ENCODE measurements at places on chromosomes 3 and 15.
A peak's percentile ranks its signal among the peaks of the same experiment; 100 is the strongest.

DNA sequence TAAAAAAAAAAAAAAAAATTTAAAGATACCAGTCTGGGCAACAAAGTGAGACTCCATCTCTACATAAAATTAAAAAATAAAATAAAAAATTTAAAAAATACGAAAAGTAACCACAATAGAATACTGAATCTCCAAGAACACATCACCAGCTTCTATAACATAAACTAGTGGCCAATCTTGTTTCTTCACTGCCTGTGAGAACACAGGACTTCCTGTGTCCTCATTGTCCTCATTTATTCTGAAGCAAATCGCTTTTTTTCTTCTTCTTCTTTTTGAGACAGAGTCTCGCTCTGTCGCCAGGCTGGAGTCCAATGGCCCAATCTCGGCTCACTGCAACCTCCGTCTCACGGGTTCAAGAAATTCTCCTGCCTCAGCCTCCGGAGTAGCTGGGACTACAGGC, 28.6 kb upstream of the RAB7A start:
- peak; percentile 13 for DNase-seq

DNA sequence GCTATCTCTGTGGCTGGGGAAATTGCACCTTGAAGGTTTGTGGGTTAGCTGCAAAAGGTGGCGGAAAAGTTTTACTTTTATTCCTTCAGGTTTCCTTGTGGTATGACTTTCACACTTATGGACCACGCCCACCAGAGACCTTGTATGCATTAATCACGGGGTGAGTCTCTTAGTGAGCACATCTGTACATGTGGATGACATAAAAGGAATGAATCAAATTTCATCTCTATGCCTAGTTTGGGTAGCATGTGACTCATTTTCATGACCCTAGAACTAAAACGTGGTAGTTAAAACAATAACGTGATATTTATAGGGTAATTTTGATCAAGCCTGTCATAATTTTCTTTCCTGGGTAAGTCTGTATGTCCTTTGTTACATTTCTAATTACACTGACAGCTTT, 141.7 kb downstream of the PDCD6IP start:
- DNase-seq = peak; percentile 31

- peak; percentile 66 for DNase-seq
Observed at GRCh38 chr3:161273589-161274218, 52.6 kb downstream of the NMD3 start.

DNA sequence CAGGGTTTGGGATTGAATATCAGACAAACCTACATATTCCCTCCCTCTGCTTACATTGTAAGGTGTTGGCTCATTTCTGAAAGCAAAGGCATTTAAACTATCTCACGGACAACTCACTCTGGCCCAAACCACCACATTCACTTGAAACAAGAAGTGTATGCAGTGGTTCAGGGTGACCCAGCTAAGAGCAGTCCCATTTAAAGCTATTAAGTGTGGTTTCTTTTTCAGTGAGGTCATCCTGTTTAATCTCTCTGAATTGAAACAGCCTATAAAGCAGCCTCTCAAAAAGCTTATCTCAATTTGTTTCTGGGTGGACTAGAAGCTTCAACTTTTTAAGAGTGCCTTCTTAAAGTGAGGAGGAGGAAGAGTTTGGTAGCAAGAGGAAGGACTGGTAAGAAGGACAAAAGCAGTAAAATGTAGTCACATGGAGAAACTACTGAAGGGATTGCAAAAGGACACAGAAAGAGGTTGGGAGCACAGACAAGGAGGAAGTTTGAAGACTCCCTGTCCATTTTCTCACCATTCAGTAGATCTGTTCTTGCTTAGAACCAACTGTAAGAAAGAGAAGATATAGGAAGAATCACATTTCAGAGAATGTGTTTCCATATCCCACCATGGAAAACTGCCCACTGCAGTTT, 151.6 kb downstream of the TMCO5A start:
- peak; percentile 64 for DNase-seq

DNA sequence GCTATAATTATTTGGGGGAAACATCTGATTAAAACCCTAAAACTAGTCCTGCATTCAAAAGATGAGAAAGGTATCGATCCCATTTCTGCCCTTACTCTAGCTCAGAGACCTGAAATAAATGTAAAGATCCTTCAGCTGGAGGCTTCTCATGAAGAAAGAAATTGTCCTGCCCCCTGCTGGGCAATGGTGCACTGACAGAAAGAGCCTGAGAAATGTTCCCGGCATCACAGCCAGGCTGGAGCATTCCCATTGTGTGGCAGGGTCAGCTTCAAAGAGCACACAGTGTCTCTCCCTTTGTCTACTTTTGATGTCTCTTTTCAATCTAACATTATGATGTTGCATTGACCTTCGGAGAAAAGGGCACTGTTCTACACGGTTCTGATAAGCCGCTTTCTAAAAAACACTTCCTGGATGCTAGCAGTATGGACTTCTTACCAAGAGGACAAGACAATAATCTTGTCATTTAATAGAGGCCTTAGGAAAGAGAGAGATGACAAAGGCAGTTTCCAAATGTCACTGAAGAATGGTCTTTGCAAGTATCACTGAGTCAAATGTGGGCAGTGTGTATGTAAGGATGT, 287.5 kb downstream of the MAGI1 start:
- peak; percentile 65 for DNase-seq

DNA sequence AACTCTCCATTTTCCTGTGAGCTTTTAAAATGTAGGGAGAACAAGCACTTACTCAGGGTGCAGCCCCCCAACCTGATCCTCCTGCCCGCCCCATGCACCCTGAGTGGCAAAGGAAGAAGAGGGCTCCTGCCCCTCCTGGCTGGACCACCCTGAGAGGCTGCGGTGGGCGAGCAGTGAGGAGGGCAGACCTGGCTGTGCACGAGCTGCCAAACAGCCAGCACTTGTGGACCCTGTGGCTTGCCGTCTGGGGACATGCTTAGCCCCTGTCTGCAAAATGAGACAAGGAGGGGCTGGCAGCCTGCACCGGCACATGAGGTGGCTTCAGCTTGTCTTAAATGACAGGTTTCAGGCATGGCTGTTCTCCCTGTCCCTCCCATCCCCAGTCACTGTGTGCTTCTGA, 18.6 kb downstream of the ATP10A start:
- no peak for DNase-seq

DNA sequence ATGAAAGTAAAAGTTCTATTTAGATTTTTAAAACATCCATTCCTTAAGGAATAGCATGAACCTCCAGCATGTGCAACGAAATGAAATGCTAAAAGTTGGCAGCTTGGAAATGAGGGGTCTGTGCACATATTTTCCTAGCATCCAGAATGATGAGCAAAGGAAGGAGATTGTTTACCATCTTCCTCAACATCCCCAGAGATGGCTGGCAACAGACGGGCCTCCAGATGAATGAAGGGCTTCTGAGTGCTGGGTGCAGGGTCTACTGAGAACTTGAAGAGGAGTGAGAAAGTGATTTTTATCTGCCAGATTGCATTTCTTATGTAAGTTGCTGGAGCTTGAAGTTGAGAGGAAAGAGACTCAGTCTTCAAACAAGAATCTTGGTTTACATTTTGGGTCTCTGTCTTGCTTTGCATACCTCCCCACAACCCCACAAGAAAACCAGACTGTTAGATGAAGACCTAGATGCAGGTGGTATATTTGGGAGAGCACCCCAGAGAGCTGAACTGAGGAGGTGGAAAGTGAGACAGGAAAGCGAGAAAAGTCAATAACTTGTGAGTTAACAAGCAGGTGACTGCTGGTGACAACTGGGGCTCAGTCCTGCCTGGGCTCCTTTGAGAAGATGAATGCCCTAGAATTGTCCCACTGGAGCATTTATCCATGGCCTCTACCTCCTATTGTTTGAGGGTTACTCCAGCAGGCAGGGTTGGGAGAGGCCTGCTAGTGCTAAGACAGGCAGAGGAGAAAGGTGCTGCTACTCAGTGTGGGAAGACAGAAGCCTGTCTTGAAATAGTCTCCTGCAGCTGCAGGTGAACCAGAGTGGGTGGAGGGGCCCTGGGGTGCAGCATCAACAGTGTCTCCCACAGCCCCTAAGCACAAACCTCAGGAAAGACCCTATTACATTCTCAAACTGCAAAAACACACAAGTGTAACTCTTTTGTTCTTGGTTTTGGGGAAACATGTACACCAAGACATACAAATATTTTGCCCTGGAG, 10.5 kb upstream of the CCK start:
- DNase-seq = no peak

GRCh38 chr15:99429681-99430081, 136.1 kb upstream of the MEF2A start:
- DNase-seq = no peak

DNA sequence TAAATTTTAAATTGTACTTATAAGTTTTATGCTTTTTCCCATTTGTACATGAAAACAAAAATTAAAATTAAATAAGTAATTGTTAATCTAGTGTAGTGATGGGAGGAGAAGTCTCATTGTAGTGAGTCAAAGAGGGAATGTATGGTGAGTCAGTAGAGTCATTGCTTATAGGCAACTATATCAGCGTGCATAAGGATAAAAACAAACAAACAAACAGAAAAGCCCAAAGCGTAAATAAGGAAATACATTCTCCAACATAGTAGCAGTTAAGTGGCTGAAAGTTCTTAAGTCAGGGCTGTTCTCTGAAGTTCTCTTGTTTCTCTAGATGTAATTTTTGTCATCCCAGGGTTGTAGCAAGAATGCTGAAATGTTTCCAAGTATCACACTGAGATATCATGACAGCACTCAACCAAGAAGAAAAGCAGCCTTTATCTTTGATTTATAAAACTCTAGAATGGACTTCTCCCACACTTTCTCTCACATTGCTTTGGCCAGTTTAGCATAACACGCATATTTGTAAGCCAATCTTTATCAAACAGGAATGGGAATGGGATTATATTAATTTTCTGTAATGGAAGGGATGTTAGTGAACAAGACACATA, 184.1 kb upstream of the TP63 start:
- DNase-seq = no peak

- peak; percentile 5 for DNase-seq
Observed at GRCh38 chr3:78050276-78051065, 1010.6 kb downstream of the ROBO2 start.

- DNase-seq = peak; percentile 85
Observed at GRCh38 chr3:11548721-11549131, 95.0 kb downstream of the VGLL4 start.

Measured in GM23248 (cell line).